Activated B cell treated with CpG ODN at 0.5 μM for 24 hours (primary cell): ENCODE measurements at places on chromosomes 4 and X. TPM values are rescaled to one million over a fixed set of nuclear protein-coding genes. Genes with fewer than 3 reads are reported as not detected.

The FAM53A gene
- total RNA-seq: 0.81 and 1.2 TPM in 2 replicates

The BANK1 gene
- total RNA-seq: 307 and 336 TPM in 2 replicates

The NUP62CL gene
- 1.1 and 1.4 TPM in 2 replicates for total RNA-seq

The RTL9 gene
- total RNA-seq: not detected in 2 replicates

The PCSK1N gene
- not detected in 2 replicates for total RNA-seq

The NIPAL1 gene
- total RNA-seq: 0.69 and 0.73 TPM in 2 replicates

The GSX2 gene
- total RNA-seq: not detected in 2 replicates

The SPANXC gene
- total RNA-seq: not detected in 2 replicates

The CACNA1F gene
- total RNA-seq: 2.6 and 3.0 TPM in 2 replicates

The CABS1 gene
- total RNA-seq: not detected in 2 replicates

The SCLT1 gene
- total RNA-seq: 24.5 and 25.0 TPM in 2 replicates

The COPS4 gene
- total RNA-seq: 32.7 and 36.7 TPM in 2 replicates

GRCh38 chr4:113837397-113837796 lies 75.9 kb upstream of the CAMK2D start:
- H3K4me1 ChIP-seq: peaks cover 24% of the 10 kb centered on the region
- H3K27ac ChIP-seq: peak overlapping the region; percentile 64
- no peak for DNase-seq
- no peak overlapping the region for H3K4me3 ChIP-seq

- no peak overlapping the region for H3K27ac ChIP-seq
- H3K36me3 ChIP-seq: no peaks in the 10 kb centered on the region
- no peak for DNase-seq
- H3K27me3 ChIP-seq: peaks cover 34% of the 10 kb centered on the region
Measured at GRCh38 chr4:118265312-118266144, 87.3 kb downstream of the PRSS12 start.

DNA sequence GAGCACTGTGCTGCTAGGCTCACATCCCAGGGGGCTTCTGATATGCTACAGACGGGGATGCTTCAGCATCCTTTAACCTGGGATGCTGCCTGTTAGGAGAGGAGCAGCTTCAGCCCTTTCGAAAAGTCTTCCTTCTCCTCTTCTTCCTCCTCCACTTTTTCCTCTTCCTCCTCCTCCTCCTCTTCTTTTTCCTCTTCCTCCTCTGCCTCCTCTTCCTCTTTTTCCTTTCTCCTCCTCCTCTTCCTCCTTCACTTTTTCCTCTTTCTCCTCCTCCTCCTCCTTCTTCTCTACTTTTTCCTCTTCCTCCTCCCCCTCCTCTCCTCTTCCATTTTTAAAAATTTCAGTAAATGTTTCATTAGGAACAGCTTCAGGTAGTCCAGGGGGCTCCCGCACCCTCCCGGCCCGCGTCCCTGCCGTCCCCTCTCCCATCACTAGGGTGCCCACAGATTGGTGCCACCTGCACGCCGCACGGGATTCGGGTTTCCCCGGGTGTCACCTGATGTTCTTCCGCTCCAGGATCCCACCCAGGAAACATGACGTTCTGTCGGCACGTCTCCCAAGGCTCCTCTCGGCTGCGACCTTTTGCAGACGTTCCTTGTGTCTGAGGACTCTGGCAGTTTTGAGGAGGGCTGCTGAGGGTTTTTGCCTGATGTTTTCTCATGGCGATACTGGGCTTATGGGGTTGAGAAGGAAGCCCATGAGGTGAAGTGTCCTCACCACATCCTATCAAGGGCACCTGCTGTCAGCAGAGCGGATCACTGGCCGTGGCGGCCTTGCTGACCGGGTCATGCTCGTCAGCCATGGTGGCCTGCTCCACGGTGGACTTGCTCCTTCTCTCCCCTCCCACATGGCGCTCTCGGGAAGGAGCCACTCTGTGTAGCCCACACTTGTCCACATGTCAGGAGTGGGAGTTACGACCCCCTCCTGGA lies 83.4 kb upstream of the AFAP1 start:
- no peaks in the 10 kb centered on the region for H3K36me3 ChIP-seq
- H3K4me3 ChIP-seq: no peak overlapping the region
- no peaks in the 10 kb centered on the region for H3K4me1 ChIP-seq
- DNase-seq: no peak
- H3K27me3 ChIP-seq: peaks cover 4% of the 10 kb centered on the region

DNA sequence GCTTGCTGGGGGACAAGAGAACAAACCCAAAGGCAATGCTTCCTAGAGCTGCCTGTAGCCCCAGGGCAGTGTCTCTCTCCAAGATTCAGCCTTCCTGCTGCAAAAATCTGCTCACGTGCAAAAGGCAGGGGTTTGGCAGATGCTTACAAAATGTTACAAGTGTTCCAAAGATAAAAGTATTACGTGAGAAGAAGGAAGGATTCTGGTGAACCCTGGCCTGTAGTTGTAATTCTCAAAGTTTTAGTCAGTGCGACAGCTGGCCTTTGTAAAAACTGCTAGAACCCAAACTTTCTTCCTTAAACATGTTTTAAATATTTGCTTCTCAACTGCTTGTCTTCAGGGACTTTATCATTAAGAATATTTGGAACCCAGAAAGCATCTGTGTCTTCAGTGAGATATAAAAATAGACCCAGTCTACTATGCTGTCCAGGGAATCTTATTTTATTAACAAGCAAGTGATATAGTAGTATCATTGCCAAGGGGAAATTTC lies 232.3 kb downstream of the FRMPD4 start:
- DNase-seq: no peak
- no peaks in the 10 kb centered on the region for H3K4me1 ChIP-seq
- no peak overlapping the region for H3K27ac ChIP-seq
- no peak overlapping the region for H3K4me3 ChIP-seq

DNA sequence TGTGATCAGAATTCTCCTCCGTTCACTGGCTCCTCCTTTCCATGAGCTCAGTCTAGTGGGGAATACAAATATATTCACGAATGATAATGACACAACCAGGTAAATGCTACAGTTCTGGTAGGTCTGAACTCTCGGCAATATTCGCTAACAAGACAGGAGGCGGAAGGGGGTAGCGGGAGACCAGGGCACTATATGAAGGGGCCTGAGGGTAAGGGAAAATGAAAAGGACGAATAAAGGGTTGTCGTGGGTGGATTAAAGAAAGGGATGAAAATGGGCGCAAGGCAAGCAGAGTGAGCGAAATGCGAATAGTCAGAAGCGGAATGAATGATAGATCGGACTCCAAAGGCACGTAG lies 743 bp downstream of the NKAP start:
- H3K4me3 ChIP-seq: peak overlapping the region; percentile 84
- peaks cover 6% of the 10 kb centered on the region for H3K36me3 ChIP-seq
- no peak for DNase-seq

DNA sequence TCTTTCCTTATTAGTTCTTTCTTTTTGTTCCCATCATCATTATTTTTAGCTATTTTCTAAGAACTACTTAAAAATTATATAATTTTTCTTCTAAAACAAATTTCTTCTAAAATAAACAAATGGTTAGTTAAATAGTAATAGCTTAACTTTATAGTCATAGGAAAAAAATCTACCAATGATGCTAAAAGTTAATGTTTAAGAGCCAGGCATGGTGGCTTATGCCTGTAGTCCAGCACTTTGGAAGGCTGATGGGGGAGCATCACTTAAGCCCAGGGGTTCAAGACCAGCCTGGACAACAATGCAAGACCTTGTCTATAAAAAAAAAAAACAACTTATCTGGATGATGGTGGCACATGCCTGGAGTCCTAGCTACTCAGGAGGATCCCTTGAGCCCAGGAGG lies 127.1 kb upstream of the ANXA3 start:
- no peak overlapping the region for H3K27ac ChIP-seq
- DNase-seq: no peak
- peaks cover 13% of the 10 kb centered on the region for H3K27me3 ChIP-seq

GRCh38 chr4:6769233-6769988 lies 13.1 kb upstream of the KIAA0232 start:
- H3K4me1 ChIP-seq: no peaks in the 10 kb centered on the region
- H3K4me3 ChIP-seq: no peak overlapping the region
- H3K27me3 ChIP-seq: peaks cover 6% of the 10 kb centered on the region
- no peak for DNase-seq
- H3K36me3 ChIP-seq: no peaks in the 10 kb centered on the region
- no peak overlapping the region for H3K27ac ChIP-seq

- H3K4me3 ChIP-seq: no peak overlapping the region
- H3K27me3 ChIP-seq: no peaks in the 10 kb centered on the region
- no peaks in the 10 kb centered on the region for H3K4me1 ChIP-seq
- H3K27ac ChIP-seq: no peak overlapping the region
- no peak for DNase-seq
- no peaks in the 10 kb centered on the region for H3K36me3 ChIP-seq
Measured at GRCh38 chr4:92362028-92362427, 58.3 kb downstream of the GRID2 start.

- no peak overlapping the region for H3K4me3 ChIP-seq
- H3K36me3 ChIP-seq: no peaks in the 10 kb centered on the region
- H3K27ac ChIP-seq: no peak overlapping the region
- no peaks in the 10 kb centered on the region for H3K27me3 ChIP-seq
- H3K4me1 ChIP-seq: no peaks in the 10 kb centered on the region
- DNase-seq: no peak
Measured at GRCh38 chrX:128891554-128891953, 631.7 kb downstream of the SMARCA1 start.

GRCh38 chr4:154562697-154563254 lies at the start of gene FGB:
Gene FGB, plus strand, starts transcription at chr4:154563011. Its CDS starts 8 bp downstream, at chr4:154563019.
- H3K27ac ChIP-seq: no peak within 1 kb of the TSS
- H3K4me1 ChIP-seq: no peaks in the 10 kb centered on the region
- DNase-seq: no peak
- H3K27me3 ChIP-seq: peaks cover 14% of the 10 kb centered on the region
- no peak within 1 kb of the TSS for H3K4me3 ChIP-seq

DNA sequence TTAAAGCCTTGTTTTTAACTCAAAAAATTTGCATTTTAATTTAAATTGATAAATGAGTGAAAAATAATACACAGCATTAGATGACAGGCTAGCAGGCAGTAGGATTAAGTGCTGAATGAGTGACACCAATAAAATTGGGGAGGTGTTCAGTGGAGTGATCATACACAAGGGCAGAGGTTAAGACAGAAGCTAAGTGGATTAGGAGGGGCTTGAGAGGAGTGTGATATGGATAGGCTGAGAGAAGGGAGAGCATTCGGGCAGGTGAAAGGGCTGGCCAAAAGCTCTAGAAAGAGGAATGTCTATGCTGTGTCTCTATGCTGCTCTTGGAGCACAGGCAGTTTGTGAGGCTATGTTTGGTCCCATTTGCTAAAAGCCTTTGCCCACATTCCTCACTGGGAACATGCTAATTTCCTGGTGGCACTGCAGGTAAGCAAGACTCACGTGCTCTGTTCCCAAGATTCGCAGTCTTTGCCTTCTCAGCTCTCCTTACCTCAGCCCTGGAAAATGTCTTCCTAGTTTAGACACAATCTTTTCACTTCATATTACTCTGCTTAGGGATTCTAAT lies 52.8 kb upstream of the CCSER1 start:
- H3K36me3 ChIP-seq: no peaks in the 10 kb centered on the region
- no peaks in the 10 kb centered on the region for H3K27me3 ChIP-seq
- peaks cover 36% of the 10 kb centered on the region for H3K4me1 ChIP-seq
- DNase-seq: no peak
- no peak overlapping the region for H3K4me3 ChIP-seq
- no peak overlapping the region for H3K27ac ChIP-seq

DNA sequence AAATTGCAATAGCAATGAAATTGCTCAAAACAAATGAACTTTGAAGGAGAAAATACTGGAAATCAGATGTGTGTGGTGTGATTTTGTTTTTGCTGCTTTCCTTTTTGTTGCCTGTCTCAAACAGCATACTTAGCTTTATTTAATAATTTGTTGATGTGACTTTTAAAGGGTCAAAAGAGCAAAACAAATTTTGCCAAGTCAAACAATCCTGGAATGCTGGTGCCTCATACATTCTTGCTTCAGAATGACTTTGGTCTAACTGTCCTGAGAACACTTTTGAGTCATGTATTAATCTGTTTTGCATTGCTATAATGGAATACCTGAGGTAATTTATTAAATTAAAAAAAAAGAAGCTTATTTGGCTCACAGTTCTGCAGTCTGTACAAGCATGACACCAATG lies 3.4 kb downstream of the PF4V1 start:
- H3K36me3 ChIP-seq: no peaks in the 10 kb centered on the region
- H3K4me3 ChIP-seq: no peak overlapping the region
- H3K27me3 ChIP-seq: peaks cover 21% of the 10 kb centered on the region
- H3K27ac ChIP-seq: no peak overlapping the region
- DNase-seq: no peak

- H3K36me3 ChIP-seq: no peaks in the 10 kb centered on the region
- no peaks in the 10 kb centered on the region for H3K4me1 ChIP-seq
- no peaks in the 10 kb centered on the region for H3K27me3 ChIP-seq
- DNase-seq: no peak
- H3K27ac ChIP-seq: no peak overlapping the region
Measured at GRCh38 chrX:18179446-18179845, 41.2 kb downstream of the BEND2 start.

DNA sequence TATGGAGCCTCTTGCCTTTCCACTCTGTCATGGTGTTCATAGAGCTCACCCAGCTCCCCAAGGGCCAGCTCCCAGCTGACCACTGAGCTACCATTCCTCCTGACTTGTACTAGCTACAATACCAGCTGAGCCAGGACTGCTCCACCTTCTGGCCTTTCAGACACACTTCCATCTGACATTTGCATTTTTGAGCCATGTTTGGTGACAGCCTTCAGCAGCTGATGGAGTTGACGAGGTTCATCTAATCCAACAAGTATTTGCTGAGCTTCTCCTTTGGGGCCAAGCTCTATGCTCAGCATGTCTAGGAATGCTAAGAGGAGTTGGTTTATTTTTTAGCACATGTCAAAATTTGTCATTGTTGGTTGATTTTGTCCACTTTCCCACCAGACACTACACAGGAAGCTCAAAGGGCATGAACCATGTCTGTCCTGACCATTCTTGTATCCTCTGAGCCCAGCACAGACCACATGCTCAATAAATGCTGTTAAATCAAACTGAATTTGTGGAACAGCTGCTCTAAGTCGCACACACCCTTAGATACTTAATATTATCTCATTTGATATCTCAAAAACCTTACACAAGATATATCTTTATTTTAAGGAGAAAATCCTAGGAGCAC lies 142.6 kb upstream of the PPARGC1A start:
- H3K36me3 ChIP-seq: no peaks in the 10 kb centered on the region
- no peak for DNase-seq
- H3K27ac ChIP-seq: no peak overlapping the region

- no peaks in the 10 kb centered on the region for H3K27me3 ChIP-seq
- H3K36me3 ChIP-seq: no peaks in the 10 kb centered on the region
- DNase-seq: no peak
- no peak overlapping the region for H3K27ac ChIP-seq
Measured at GRCh38 chr4:20506827-20507226, 193.4 kb upstream of the PACRGL start.

DNA sequence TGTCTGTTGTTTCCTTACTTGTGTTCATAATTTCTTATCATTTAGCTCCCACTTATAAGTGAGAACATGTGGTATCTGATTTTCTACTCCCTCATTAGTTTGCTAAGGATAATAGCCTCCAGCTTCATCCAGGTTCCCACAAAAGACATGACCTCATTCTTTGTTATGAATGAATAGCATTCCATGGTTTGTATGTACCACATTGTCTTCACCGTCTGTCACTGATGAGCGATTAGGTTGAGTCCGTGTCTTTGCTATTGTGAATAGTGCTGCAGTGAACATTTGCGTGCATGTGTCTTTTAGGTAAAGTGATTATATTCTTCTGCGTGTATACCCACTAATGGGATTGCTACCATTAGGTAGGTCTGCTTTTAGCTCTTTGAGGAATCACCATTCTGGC lies 624.3 kb upstream of the EPHA5 start:
- no peaks in the 10 kb centered on the region for H3K36me3 ChIP-seq
- no peak overlapping the region for H3K4me3 ChIP-seq
- H3K4me1 ChIP-seq: no peaks in the 10 kb centered on the region
- H3K27ac ChIP-seq: no peak overlapping the region
- no peak for DNase-seq

GRCh38 chr4:45119376-45119775 lies 393.0 kb upstream of the GNPDA2 start:
- no peaks in the 10 kb centered on the region for H3K4me1 ChIP-seq
- no peaks in the 10 kb centered on the region for H3K36me3 ChIP-seq
- H3K27me3 ChIP-seq: no peaks in the 10 kb centered on the region
- H3K27ac ChIP-seq: no peak overlapping the region
- no peak for DNase-seq
